ENCODE measurements at places on chromosomes 7 and 10.

GRCh38 chr7:133039614-133040013 lies 42.3 kb downstream of the CHCHD3 start:
- DNase-seq = no peak

GRCh38 chr7:106863274-106863997 lies 1.6 kb upstream of the PIK3CG start:
- DNase-seq = no peak

DNA sequence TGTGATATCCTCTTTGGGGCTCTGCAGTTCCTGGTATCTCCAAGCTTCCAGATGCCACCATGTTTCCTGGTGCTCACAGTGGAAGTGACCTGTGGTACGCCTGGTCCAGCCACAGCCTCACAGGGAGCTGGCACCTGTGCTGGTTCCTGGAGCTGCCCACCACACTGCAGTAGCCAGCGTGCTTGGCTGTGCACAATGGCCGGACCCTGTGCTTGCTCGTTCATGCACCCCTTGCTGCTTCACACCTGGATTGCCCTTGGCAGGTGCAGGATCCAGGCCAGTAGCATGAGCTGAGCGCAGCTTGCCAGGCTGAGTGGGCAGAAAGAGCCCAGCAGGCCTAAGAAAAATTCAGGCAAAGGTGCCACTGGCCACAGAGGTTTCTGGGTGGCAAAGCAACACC lies 11.4 kb upstream of the ECHDC3 start:
- DNase-seq = no peak

DNA sequence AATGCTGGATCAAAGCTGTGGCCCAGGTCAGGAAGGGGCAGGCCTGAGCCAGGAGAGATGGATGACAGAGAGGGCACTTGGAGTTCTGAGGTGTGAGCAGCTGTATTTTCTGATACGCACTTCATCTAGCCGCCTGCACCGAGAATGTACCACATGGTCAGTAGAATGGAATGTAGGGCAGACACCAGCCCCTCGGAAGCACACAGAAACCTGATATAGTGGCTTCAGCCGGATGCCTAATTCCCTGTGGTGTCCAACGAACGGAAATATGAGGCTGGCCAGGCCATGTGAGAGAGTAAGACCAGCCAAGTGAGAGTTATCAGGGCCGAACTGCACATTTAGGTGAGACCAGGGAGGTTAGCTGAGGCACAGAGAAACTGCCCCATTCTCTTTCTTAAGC lies 46.7 kb upstream of the PLCE1 start:
- DNase-seq = no peak

DNA sequence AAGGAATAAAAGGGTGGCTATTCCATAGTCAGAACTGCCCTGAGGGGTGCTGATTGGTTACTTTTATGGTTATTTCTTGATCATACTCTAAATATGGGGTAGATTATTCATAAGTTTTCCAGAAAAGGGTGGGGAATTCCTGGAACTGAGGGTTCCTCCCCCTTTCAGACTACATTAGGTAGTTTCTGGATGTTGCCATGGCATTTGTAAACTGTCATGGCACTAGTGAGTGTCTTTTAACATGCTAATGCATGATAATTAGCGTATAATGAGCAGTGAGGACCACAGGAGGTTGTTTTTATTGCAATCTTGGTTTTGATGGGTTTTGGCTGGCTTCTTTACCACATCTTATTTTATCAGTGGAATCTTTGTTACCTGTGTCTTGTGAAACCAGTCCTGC lies 26.5 kb upstream of the POT1 start:
- DNase-seq = no peak

GRCh38 chr7:80244206-80244916 lies 109.7 kb downstream of the GNAI1 start:
- no peak for DNase-seq

DNA sequence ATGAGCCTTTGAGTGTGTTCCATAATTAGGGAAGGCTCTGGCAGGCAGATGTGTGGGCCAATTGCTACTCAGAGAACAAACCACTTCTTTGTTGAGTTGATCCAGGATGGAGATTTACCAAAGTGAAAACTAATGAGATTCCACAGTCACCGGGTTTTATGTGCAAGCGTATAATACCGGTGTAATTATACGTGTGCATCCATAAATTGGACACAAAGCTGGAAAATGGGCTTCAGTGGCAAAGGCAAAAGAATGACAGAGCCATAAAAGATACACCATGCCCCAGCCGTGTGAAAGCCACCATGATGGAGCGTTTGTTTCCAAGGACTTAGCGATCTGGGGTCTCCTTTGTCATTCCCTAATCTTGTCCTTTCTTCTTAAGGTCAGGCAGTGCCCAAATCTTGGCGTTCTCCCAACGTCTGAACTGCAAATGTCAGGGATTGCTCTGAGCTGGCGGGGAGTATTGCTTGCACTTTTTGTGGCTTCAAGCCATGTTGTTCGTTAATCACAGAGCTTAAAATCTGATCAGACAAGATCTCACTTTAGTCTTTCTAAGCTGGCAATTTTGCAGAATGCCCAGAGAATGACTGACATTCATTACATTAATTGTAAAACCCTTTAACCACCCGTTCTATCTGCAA lies 70.1 kb downstream of the NPTX2 start:
- DNase-seq = no peak

GRCh38 chr7:38229386-38229785 lies 44.0 kb downstream of the TARP start:
- no peak for DNase-seq

DNA sequence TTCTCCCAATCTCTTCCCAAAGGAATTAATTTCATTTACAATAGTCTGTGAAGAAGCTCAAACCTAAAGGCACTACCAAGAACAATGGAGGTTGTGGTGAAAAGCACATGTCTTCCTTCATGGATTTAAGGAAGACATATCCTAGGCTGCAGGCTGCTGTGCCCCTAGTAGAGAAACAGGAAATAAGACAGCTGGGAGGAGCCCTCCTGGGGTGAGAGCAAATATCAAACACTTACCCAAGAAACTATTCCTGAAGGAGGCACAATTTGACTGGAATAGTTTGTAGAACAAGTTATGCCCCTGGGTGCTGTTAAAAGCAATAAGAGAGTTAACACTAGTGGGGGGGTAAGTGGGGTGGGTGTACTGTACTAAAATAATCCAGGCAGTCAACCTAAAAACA lies 30.1 kb downstream of the PDZD8 start:
- no peak for DNase-seq

DNA sequence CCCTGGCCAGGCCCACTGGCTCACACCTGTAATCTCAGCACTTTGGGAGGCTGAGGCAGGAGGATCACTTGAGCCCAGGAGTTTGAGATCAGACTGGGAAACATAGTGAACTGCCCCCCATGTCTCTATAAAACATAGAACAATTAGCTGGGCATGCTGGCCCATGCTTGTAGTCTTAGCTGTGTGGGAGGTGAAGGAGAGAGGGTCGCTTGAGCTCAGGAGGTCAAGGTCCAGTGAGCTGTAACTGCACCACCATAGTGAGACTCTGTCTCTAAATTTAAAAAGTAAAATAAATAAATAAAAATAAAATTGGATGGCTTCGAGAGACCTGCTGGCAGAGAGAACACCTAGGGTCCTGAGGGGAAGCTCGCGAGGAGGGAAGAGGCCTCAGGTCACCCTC lies 69.9 kb upstream of the PARD3 start:
- DNase-seq = no peak

- DNase-seq = no peak
These were observed 155.5 kb downstream of the UBE2H start for GRCh38 chr7:129797214-129797789.

DNA sequence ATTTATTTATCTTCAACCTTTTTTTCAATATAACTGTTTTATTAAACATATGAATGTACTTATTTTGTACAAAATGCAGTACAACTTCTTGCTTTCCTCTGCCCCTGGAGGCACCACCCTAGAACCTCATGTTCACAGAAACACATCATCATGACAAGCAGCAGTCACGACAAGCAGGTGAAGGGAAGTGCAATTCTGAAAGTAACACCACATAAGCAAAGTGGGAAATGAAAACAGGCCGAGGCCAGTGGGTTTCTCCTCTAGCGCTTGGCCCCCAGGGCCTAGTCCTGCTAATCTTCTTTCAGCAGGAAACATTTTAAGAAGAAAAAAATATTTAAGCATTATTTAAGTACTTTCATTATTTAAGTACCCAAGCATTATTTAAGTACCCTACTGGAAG lies 598.1 kb downstream of the SH2D4B start:
- no peak for DNase-seq

DNA sequence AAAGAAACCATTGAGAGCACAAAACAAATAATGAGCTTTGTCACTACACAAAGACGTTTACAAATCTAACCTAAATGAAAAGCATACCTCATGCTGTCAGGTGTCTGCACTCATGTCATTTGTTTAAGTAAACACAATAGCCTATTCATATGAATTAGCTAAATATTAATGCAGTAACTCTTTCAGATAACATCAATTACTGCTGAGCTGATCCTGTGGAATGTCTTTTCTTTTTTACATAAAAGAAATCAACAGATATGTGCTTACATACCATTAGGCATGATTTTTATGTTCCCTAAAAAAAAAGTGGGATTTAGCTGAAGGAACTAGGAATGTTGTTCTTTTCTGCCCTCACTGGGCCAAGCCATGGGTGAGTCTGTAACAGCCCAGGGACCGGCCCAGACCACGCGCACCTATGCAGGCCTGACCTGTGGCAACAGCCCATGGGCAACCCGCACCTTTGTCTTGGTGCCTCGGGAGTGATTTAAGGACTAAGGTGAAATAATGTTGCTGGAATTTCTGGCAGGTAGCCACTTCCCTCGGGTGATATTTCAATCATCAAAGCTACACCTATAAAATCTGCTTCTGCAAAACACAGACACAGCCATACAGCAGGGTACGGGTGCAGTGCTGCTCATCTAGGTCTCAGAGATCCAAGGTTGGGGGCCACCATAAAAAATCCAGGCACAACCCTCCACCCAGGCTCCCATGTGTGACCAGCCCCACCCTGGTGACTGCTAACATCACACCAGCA lies 44.6 kb downstream of the FGFR2 start:
- DNase-seq = no peak

- DNase-seq = no peak
These were observed 37.9 kb downstream of the PNLIPRP3 start for GRCh38 chr10:116465546-116465945.

DNA sequence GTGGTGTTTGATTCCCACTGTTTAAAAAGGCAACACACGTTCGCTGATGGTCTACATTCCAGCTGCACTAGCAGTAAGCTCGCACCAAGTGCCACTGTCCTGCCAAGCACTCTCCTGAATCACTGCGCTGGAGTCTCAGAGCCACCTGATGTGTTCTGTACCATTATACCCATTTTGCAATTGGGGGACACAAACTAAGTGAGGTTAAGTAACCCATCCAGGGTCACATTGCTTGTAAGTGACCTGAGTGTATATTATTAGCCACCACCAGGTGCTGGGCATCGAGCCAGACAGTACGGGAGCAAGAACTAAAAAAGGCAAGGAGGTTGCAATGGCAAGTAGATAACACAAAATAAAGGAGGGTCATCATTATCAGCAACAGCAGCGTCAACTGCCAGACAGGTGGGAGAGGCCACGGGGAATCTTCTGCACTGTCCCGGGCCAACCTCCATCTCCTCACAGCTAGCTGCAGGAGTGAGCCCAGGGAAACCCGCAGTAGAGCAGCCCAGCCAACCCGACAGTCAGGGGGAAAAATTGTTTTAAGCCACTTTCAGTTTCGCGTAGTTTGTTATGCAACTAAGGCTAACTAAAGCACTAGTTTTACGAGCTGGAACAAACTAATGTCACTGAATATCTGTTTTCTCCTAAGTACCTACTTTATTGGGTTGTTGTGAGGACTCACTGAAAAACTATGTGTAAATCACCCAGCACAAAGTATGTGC lies 712 bp upstream of the CPVL start:
- no peak for DNase-seq

GRCh38 chr7:150569245-150569955 lies 2.2 kb downstream of the GIMAP4 start:
- DNase-seq = no peak

Data from activated CD8-positive, alpha-beta memory T cell treated with anti-CD3 and anti-CD28 coated beads for 1 hour (primary cell).